ENCODE measurements at places on chromosomes 5 and 9.

DNA sequence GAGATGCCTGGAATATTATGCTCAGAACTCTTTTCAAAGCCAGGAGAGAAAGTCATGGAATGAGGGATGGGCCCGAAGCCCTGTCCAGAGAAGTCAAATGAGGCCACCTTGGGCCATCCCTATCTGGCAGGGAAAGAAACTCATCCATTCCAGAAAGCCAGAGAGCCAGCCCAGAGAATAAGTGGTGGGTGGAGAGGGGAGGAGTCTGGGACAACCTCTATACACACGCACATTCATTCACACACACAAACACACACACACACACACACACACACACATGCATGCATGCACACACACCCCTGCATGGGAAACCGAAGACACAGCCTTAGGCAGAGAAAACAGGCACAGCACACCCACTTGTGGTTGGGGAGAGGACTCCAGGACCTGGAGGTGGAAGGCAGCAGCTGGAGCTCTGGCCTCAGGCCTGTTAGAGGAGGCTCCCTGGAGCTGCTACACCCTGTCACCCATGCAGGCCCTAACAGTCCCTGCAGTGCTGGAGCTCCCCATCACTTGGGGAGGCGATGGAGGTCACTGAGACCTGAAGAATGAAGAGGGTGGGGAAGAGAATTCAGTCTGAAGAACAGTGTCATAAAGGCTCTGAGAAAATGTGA, 38.0 kb downstream of the TGFBI start:
- peak; percentile 60 for DNase-seq

DNA sequence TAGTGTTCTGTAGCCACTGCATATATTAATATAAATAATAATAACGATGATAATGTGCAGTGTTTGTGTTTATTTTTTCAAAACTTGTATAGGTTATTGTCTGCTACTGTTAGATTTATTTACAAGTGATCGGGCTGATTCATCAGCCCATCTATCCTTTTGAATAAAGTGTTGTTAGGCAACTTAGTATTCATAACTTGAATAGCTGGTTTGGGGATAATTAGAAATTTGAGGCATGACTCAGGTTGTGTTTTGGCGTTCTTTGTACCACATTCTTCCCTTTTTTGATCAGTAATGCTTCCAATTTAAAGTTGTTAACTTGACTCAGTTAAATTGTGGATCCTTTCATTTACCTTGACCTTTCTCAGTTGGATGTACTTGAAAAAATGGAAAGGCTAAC, 69.7 kb downstream of the FOCAD start:
- DNase-seq, result no peak

DNA sequence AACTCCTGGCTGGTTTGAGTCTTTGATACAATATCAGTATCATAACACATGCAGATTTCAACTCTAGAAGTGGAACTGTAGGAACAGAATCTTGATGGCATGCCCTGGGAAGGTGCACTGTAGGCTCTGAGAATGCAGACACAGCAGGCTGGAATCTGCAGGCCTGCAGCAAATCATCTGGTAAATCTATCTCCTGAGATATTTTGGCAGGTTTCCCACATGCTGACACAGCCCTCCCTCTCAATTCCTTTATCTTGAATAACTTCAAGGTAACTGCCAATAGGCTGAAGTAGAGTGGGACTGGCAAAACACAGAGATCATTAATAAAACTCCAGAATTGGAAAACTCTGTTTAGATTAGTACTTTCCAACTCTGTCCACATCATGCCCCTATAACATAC, 177.8 kb upstream of the PCSK5 start:
- no peak for DNase-seq

DNA sequence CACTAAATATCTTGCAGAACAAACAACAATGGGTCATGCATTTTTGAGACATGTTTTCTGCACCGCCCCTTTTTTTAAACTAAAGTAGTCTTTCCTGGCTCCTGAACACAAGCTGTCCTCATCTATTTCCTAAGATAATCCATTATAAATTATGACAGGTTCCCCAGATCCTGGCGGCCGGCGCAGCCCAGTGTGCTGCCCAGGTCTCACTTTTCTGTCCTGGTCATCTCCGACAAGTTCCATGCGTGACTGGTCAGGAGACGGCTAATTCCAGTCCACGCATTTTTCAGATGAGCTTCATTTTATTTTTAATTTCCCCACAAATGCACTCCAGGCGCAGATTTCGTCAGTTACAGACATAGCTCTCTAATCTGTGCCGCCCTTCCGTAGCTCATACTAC, 92.9 kb upstream of the EGFLAM start:
- no peak for DNase-seq

DNA sequence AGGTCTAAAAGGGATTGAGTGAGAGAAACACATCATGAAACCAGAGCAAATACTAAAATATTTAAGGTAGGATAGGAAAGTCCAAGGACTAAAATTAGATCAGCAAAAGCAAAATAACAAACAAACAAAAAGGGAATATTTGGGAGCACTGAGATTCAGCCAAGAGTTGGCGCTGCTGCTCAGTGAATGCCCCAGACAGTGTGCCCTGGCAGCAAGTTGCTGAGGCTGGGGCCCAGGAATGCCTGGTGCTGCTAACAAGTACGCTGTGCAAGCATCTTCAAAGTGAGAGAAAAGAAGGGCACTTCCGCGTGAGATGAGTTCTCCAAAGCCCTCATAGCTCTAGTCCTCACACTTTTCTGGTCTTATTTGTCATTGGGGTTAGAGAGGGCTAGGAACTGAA, 603.3 kb downstream of the EFNA5 start:
- peak; percentile 30 for DNase-seq

All from right lobe of liver (tissue), 6 donors.